NT2/D1 (cell line): ENCODE measurements at places on chromosomes 2 and 18.

DNA sequence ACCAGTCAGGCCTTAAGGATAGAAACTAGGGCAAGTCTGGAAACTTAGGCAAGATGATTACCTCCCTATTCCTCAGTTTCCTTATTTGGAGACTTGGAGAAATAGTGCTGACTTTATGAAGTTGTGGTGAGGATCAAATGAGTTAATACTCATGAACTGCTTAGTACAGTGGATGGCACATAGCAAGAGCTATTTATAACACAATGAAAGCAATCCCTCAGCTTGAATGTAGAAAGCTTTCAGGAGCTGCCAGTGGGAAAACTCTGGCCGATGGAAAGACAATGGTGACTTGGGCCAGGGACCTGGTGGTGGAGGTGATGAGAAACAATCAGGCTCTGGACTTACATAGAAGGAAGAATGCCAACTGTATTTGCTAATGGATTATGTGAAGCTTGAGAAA, 269.4 kb upstream of the THUMPD2 start:
- no peak for DNase-seq

DNA sequence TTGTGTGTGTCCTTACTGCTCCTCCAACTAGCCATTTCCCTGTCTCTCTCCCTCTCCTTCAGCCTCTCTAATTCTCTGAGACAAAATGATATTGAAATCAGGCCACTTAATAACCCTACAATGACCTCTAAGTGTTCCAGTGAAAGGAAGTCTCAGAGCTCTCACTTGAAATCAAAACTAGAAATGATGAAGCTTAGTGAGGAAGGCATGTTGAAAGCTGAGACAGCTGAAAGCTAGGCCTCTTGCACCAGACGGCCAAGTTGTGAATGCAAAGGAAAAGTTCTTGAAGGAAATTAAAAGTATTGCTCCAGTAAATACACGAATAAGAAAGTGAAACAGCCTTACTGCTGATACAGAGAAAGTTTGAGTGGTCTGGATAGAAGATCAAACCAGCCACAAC, 72.9 kb downstream of the PRKCE start:
- no peak for DNase-seq

GRCh38 chr2:54830546-54830945, 107.1 kb downstream of the EML6 start:
- no peak for DNase-seq

DNA sequence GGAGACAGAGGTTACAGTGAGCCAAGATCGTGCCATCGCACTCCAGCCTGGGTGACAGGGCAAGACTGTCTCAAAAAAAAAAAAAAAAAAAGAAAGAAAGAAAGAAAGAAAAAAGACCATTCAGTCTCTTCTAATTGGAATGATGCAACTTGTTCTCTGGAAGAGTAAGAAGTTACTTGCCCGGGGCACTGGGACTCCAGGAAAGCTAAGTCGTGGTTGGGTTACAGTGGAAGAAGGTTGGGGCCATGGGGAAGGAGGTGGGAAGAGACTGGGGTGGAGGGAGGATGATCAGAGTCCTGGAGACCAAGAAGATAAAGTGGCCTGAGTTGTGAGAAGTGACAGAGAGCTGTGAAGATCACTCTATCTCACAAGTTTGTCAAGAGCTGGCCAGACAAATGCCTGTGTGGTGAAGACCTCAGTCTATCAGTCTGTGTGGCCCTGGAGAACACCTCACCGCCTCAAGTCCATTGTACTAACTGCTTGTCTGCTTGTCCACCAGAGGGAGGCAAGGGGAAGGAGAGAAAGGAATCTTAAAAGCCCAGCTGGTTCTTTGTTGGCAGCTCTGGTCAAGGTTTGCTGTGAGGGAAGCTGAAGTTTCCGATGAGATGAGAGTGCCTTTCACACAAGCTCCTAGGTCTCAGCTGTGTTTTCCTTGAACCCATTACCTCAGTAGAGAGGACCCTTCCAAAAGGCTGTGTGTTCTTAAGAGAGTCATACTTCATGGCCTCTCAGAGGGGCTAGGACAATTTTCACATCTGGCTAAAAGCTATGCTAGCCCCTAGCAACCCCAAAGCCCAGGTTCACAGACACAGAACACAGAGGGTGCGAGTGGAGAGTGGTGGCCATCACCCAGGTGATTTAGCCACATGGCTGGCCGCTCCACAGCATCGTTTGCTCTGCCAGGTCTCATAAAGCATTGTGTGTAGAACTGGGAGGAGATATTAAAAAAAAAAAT, 72.0 kb upstream of the TMEM178A start:
- peak; percentile 59 for DNase-seq

- DNase-seq: no peak
Measured at GRCh38 chr2:170815746-170816503, 762 bp upstream of the GAD1 start.

- DNase-seq: no peak
Measured at GRCh38 chr2:238866656-238867277, 18.9 kb downstream of the TWIST2 start.

GRCh38 chr2:177242121-177242987, 22.2 kb downstream of the NFE2L2 start:
- no peak for DNase-seq

- DNase-seq: no peak
Measured at GRCh38 chr2:238688193-238689153, 159.4 kb upstream of the TWIST2 start.

DNA sequence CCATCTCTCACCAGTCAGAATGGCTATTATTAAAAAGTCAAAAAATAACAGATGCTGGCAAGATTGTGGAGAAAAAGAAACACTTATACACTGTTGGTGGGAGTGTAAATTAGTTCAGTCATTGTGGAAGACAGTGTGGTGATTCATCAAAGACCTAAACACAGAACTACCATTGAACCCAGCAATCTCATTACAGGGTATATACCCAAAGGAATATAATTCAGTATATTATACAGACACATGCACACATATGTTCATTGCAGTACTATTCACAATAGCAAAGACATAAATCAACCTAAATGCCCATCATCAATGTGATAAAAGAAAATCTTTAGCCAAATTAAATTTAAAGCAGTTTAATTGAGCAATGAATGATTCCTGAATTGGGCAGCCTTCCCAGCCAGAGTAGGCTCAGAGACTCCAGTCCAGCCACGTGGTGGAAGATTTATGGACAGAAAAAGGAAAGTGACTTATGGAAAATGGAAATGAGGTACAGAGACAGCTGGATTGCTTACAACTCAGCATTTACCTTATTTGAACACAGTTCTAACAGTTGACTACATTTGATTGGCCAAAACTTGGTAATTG, 377.1 kb upstream of the SLC39A10 start:
- DNase-seq: no peak

- DNase-seq: no peak
Measured at GRCh38 chr2:65386989-65387388, 45.4 kb downstream of the SPRED2 start.

- no peak for DNase-seq
Measured at GRCh38 chr18:12255626-12256026, 1.5 kb downstream of the CIDEA start.

DNA sequence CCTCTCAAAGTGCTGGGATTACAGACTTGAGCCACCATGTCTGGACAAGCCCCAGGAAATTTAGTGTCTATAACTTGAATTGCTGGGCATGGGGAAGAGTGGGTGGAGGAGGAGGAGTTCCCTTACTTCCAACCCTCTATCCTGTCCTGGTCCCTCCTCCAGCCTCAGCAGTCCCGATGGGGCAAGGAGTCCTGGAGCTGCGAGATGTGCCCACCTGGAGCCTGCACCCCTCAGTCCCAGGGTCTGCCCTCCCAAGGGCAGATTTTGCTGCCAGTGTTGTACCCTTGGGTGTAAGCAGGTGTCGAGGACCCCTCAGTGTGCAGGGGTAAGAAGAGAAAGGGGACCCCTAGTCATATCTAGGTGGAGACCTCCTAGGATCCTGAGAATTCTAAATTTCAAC, 2.8 kb downstream of the VAMP8 start:
- no peak for DNase-seq

DNA sequence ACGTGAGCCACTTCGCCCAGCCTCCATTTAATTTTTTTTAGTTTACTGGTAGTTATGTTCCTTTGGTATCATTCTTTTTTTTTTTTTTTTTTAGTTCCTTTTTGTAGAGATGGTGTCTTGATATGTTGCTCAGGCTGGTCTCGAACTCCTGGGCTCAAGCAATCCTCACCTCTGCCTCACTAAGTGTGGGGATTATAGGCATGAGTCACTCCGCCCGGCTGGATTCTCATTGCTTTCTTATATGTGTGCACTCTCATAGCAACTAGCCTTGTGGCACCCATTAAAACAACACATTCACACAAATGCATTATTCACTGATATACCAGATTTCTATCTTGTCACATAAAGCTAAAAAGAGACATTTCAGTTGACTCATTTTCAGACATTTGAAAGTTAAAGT, 4.2 kb downstream of the TTC27 start:
- DNase-seq: no peak

DNA sequence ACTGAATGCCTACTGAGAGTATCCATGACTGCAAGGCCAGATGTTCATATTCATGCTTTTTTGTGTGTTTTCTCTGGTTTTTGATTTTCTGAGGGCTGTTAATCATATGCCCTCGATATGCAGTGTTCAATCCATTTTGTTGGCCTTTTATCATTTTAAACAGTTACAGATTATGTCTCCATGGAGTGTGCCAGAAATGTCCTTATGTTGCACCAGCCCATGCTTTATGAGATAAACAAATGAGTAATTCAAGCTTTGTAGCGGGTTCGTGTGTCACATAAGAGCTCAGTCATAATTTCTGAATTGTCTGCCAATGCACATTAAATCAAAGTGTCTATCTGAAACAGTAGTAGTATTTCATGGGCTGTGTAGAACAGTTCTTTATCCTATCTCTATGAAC, 583.0 kb downstream of the THSD7B start:
- no peak for DNase-seq

DNA sequence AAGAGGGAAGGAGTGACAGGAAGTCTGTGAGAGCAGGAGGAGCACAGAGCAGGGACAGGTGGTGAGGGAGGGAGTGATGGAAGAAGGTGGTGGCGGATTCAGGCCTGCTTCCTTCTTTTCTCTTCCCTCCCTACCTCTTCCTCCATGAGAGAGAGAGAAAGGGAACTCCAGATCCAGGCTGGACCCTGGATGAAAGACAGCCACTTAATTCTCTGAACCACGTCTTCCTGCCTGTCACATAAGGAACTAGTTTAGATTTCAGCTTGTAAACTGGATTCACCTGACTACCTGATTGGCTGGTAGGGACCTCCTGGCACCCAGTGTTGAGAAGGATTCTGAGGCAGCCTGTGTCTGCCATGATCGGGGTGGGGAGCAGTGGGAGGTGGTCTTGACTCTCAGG, 48.9 kb downstream of the PAX8 start:
- no peak for DNase-seq

GRCh38 chr18:36688020-36688965, 140.5 kb downstream of the TPGS2 start:
- DNase-seq: peak; percentile 35

GRCh38 chr18:22609642-22610041, 191.9 kb upstream of the CTAGE1 start:
- DNase-seq: no peak

DNA sequence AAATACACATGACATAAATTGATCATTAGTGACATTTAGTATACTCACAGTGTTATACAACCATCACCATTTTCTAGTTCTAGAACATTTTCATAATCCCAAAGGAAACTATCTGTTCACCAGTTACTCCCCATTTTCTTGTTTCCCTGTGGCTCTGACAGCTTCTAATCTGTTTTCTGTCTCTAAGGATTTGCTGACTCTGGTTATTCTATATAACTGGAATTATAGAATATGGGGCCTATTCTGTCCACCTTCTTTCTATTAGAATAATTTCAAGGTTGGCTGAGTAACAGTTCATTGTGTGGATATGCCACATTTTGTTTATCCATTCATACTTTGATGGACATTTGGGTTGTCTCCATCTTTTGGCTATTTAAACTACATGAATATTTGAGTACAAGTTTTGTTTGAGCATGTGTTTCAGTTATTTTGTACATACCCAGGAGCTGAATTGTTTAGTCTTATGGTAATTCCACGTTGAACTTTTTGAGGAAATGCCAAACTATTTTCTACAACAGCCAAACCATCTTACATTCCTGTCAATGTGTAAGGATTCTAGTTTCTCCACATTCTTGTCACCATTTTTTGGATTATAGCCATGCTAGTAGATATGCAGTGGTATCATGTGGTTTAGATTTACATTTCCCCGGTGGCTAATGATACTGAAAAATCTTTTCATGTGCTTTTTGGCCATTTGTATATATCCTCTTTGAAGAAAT, 20.5 kb downstream of the KIAA1328 start:
- no peak for DNase-seq

GRCh38 chr2:103986001-103986400, 867.9 kb upstream of the POU3F3 start:
- DNase-seq: no peak

- no peak for DNase-seq
Measured at GRCh38 chr2:104025295-104025694, 828.6 kb upstream of the POU3F3 start.

DNA sequence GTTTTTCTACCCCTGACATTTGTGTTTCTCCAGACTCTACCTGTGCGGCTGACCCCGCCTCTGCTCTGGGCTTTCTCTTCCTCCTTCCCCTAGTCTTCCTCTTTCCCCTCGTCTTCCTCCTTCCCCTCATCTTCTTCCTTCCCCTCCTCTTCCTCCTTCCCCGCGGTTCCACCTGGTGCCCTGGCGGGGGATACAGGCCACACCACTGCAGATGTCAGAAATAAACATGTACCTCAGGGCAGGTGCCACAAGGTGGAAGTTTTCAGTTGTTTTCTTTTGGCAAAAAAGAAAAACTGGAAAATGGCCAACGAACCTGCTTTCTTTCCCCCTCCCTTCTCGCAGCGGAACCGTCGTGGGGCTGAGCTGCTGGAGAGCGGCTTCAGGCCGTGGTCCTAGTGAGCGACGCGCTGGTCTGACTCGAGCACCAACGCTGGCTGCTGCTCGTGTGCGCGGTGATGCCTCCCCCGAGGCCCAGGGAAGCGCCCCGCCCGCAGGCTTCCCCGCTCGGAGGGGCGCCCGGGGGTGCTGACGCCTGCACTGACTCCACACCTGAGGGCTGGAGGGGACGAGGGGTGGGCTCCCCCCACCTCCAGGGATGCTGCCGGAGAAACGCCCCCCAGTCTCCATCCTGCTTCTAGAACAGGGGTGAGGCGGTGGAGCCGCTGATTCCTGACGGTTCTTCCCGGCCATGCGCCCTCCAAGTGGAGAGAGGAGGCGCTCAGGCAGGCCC, 83.7 kb upstream of the ZNF516 start:
- no peak for DNase-seq

DNA sequence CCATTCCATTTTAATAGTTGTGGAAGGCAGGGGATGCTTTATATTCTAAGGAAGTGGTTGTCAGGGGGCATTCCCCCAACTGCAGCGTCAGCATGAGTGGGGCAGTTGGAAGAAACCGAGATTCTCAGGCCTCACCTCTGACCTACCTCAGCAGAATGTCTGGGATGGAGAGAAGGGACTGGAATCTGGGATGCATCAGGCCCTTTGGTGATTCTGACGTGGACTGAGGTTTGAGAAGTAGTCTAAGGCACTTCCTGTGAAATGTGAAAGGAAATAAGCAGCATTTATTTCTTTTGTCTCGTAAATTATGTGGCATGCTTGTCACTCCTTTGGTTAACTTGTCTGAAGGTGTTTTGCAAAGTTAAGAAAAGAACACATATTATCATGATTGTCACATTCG, 540.7 kb upstream of the NETO1 start:
- no peak for DNase-seq

- DNase-seq: no peak
Measured at GRCh38 chr18:2680216-2680792, 24.8 kb downstream of the SMCHD1 start.
